ENCODE measurements at places on chromosomes 2 and 18.

DNA sequence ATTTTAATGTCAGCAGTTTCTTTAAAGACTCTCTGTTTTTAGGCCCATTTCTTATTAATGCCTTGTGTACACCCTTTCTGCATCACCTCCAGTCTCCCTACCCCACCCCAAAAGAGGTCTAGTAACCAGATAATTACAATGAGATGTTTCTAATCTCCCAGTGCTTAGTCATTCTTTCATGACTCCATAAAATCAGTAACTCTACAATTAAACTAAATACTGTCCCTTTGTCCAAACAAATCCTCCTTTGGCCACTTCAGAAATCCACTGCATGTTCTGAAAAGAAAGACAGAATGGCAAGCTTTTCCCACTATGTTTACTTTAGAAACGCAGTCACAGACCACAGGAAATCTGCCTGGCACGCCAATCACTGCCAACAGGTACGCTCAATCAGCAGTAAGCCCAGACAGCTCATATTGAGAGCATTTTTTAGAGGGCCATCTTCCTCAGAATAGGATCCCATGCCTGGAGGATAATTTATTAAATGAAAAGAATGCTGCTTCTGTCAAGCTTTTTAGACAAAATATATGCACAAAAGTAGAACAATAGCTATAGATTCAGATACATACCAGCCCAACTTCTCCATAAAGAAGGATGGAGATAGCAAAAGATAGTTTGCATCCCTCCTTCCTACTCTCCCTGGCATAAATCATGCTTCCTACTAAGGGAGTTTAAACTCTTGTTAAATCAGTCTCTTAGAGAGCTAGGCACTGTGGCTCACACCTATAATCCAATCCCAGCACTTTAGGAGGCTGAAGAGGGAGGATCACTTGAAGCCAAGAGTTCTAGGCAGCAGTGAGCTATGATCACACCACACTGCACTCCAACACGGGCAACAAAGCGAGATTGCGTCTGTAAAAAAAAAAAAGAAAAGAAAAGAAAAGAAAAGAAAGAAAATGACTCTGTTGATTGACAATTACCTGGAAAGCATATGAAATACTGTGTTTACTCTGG, 14.6 kb downstream of the CLASP1 start:
- no peak for DNase-seq

GRCh38 chr2:33051586-33052360, 105.0 kb downstream of the LTBP1 start:
- no peak for DNase-seq

DNA sequence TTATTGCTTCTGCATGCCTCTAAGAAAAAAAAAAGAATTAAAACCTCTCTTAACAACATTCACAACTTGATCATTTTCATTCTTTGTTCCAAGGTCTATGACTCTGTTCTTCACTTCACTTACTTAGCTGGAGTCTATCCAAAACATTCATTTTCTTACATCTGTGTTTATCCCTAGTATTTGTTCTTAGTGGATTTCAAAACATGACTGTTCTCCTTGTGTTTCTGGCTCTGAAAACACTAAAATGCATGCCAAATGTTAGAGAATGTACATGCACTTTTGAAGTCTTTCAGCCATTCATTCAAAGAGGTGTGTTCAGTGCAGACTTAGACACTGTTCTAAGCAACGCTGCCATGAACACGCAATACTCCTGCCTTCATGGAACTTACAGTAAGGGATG, 138.8 kb downstream of the CNTNAP5 start:
- DNase-seq: no peak

DNA sequence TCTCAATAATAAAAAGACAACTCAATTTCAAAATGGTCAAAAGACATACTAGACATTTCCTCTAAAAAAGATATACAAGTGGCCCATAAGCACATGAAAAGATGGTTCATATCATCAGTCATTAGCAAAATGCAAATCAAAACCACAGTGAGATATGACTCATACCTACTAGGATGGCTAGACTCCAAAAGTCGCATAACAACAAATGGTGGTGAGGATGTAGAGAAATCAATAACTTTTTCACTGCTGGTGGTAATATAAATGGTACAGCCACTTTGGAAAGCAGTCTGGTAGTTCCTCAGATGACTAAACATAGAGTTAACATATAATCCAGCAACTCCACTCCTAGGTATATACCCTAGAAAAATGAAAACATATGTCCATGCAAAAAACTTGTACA, 242.3 kb upstream of the NOL4 start:
- no peak for DNase-seq

DNA sequence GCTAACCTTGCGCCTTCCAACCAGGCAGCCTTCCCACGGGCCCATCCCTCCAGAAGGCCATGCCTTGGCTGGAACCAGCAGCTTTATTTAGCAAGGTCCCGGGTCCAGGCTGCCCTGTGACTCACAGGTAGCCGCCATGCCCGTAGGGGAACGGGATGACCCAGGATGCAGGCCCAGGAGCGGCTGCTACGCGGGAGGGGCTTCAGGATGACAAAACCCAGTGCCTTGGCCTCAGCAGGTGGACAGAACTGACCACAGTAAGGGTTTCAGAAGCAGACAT, 63.3 kb downstream of the RTP5 start:
- DNase-seq: no peak

- no peak for DNase-seq
These were observed 104.4 kb downstream of the RGPD3 start for GRCh38 chr2:106363791-106364190.

- no peak for DNase-seq
These were observed 231.7 kb downstream of the ALK start for GRCh38 chr2:29689666-29690065.

- no peak for DNase-seq
These were observed 33.0 kb downstream of the ASAP2 start for GRCh38 chr2:9239616-9240015.

- DNase-seq: no peak
These were observed 124.7 kb upstream of the CTAGE1 start for GRCh38 chr18:22542406-22542835.

DNA sequence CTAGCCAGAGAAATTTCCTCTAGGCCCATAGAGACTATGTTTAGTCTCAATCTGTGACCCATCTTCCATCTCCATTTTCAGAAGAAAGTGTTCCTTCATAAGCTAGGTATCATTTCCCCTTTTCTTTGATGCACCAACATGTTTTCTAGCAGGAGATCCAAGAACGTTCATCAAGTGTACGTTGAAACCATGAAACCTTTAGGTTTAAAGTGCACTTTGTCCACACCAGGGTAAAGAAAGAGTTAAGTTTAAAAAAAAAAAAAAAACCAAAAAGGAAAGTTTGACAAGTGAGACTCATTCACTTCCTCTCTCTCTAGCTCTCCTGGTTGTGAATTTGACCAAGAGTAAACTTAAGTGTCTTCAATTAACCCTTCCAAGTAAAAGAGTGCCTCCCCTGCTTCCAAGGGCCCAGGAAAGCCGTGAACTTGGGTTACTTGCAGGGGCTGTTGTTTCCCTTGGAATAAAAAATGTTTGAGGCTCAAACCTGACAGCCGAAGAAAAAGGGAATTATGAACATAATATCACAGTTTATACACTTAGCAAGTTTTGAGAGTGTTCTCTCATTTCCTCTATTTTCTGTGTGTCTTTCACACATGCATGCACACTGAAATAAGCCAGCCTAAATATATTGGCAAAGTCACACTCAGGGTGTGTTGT, 56.7 kb downstream of the LBH start:
- DNase-seq: no peak

DNA sequence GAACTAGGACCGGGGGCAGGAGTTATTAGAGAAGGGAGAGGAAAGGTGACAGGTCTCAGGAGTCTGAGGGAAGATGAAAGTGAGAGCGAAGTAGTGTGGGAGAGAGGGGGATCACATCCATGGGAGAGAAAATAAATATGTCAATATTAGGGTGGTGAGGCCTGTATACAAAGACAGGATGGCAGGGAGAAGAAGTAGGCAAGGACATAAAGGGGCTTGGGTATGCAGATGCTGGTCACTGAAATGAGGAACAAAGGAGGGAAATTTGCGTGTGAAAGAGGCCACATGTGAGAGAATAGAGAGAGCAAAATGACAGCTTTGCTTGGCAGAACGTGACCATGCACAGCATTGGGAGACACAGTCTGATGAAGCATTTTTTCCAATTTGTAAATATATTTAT, 13.6 kb downstream of the METAP1D start:
- no peak for DNase-seq

DNA sequence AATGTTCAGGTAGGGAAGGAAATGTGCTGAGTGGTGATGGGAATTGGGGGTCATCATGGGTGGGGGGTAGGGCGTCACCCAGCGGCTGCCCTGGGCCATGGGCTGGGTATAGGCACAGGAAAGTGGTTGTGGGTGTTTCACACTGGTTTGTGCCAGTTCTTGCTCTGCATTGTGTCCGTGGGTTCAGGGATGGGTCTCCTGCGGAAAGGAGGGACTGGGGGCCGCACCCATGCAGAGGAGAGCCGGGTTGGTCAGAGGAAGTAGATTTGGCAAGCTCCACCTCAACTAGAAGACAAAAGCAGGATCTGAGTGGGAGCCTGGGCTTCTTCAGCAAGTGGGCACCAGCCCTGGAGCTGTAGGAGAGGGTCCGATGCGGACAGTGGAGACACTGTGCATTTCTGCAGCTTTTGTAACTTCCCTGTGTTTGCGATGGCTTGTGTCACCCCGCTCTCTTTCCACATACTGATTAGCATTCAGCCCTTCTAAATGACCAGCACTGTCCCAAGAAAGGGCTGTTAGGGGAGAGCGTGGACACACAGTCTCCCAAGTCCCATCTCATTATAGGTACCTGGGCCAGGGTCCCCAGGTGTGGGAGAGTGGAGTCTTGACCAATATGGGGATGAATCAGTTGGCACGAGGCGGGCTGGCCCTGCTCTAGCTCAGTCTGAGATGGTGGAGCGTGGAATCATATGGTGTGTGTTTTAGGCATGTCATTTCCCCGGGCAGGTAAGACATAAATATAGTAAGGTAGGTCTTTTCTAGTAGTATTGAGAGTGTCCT, 67.2 kb downstream of the LRRFIP1 start:
- no peak for DNase-seq

DNA sequence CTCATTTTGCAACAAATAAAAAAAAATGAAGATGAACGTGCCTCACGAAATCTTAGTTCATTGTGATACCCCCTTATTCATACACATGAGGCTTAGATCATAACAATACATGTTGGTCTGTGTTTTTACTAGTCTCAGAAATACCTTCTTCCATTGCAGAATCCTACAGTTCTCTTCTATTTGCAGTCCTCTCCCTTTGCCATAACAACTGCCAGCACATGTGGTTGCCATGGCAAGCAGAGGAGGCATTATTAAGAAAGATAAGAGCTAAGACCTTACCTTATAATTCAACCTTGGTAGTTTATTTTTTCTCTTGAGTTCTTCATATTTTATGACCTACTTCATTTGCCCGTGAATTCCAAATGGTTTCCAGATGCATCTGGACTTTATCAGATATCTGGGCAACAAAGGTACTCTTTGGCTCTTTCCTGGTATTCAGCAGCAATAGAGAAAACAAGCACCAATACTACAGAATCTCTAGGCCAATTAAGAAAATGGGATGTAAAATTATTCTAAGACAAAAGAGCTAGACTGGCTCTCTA, 524.0 kb downstream of the CMPK2 start:
- DNase-seq: no peak

DNA sequence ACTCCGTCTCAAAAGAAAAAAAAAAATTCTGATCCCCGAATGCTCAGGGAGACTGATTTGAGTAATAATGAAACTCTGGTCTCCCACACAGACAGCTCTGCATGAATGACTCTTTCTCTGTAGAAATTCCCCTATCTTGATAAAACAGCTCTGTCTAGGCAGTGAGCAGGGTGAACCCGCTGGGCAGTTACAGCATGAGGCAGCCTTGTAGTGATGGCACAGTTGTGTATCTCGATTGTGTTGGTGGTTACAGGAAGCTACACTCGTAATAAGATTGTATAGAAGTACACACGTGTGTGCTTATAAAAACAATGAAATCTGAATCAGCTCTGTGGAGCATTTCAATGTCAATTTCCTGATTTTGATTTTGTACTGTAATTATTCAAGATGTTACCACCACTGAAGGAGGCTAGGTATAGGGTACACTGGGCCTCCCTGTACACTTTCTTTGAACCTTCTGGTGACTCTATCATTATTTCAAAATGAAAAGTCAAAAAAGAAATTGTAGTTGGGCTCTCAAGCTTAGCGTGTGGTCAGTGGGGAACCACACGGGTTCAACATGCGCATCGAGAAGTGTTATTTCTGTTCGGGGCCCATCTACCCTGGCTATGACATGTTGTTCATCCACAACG, 34.9 kb upstream of the ATP8B1 start:
- no peak for DNase-seq

DNA sequence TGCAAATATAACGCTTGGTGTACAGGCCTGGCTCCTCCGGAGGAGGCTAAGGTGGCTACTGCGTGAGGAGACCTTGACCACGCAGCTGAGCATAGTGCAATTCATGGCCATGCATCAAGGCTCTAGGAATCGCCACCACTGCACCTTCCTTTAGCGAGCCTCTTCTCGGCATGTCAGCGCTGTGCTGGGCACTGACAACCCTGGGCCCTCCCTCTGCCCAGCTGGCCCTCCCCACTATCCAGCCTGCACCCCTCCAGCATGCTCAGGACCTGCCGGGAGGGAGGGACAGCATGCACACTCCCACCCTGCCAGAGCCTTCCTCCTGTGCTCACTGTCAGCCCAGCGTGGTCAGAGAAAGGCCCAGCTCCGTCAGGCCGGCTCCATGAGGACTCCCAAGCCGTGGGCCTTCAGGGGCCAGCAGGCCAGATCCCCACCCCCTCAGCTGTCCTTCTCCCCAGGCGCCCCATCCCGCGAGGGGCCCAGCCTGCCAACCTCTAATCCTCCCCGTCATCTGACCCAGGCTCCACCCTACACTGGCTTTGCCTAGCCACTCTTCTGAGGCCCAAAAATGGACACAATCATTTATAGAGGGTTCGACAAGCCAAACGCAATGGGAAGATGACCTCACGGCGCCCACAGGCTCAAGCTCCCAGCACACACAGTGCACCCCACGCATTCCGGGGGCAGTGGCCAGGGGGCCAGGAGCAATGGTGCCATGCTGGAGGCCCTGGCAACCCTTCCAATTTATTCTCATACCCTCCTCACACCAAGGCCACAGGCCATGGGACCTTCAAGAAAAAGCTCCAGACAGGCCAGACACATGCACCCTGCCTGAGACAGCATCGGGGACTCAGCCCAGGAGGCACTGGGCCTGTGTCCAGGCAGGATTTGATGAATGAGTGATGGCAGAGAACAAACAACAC, 3.5 kb downstream of the BIN1 start:
- DNase-seq: no peak

GRCh38 chr2:208556983-208557484, 150.4 kb downstream of the PTH2R start:
- no peak for DNase-seq

- no peak for DNase-seq
These were observed 542.8 kb downstream of the NRXN1 start for GRCh38 chr2:50489092-50489491.

All from activated CD8-positive, alpha-beta memory T cell treated with anti-CD3 and anti-CD28 coated beads, Interleukin-2, amount 50 U/mL, for 4 hours (primary cell).